Aortic smooth muscle cell (primary cell): ENCODE measurements at places on chromosomes 5 and 9. TPM values are rescaled to one million over a fixed set of nuclear protein-coding genes. Genes with fewer than 3 reads are reported as not detected.

Gene PCDHB5
- total RNA-seq = 1.4 and 1.8 TPM in 2 replicates

Gene CCDC183
- 0.19 and 0.26 TPM in 2 replicates for total RNA-seq

Gene FOXD1
- 0.44 and 0.92 TPM in 2 replicates for total RNA-seq

Gene ZNF883
- 0.99 and 1.7 TPM in 2 replicates for total RNA-seq

Gene CERCAM
- total RNA-seq = 67.5 and 84.1 TPM in 2 replicates
